ENCODE measurements at places on chromosomes 12 and 14. TPM values are rescaled to one million over a fixed set of nuclear protein-coding genes. Genes with fewer than 3 reads are reported as not detected.

- no peak for DNase-seq
Measured at GRCh38 chr14:63633801-63634200, 7.9 kb downstream of the WDR89 start.

DNA sequence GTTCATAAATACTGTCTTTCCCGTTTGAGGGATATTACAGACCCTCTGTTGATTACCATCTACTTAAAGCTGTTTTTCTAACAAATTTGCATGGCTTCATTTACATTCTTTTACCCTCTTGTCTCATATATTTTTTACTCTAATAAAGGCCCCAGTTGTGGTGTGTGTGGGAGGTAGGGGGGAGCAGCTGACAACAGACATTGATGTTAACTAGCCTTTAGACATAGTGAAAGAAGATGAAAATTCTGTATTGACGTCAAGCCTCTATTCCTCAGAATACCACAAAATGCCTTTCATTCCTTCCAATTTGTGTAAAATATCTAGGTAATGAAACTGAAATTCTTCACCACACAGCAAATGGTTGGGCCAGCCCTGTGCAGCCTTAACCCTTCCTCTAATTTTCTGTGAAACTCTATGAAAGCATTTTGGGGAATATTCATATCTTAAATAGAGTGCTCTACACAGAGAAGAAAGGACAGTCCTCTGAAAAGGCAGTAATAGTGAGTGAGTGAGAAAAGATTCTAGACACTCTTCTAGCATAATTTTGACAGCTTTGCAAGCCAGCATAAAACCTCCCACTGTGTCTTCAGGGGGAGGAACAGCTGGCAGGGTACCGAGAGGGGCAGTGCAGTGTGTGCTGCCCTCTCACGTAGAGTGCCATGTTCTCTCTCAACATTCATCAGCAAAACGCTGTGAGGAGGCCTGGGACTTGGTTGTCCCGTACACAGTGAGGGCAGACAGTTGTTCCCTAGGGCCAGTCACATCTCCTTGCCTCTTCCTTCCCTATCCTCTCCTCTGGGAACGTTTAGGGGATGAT lies 20.1 kb upstream of the CERS5 start:
- DNase-seq, result no peak

DNA sequence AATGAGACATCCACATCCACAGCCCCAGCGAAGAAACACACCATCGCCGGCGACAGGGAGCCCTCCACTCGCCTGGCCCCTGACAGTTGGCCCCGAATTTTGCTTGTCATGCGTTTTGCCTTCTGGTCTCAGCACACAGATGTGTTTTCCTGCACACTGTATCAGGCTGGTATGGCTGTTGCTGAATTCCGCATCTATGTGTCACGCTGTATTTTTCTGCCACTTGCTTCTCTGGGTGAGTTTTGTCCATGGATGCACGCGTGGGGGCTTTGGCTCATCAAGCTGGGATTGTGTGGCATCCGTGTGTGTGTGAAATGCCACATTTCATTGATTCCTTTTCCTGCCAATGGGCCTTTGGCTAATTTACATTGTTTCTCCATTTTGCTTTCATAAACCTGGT lies 26.5 kb downstream of the ARL6IP4 start:
- DNase-seq, result no peak

Gene KLRF1
- total RNA-seq, result not detected

DNA sequence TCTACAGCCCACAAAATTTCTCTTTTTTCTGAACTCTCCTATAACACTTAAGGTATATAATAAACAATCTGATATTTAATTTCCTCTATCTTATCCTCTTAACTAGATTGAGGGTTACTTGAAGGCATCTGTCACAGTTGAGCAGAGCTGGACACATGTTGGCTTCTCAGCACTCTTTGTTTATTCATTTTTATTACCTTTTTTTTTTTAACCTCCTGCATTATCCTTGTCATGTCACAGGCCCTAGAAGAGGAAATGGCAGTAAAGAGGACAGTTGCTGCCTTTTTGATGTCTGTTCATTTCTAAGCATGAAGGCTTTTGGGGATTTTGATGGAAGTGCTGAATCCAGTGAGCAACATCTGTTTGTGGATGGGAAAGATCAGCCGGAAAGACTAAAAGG lies 32.5 kb upstream of the EVL start:
- no peak for DNase-seq

DNA sequence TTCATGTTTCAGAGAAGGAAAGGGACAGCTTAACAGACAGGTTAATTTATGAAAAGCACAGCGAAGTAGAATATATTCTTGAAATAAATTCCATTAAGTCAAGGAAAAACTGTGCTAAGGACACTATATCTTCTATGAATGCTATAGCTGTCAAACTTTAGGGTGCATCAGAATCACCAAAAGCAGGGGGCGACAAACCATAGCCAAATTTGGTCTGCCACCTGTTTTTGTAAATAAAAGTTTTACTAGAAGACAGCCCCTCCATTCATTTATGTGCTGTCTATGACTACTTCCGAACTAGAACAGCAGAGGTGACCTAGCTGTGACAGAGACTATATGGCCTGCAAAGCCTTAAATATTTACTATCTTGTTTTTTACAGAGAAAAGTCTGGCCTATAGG lies 25.9 kb downstream of the PPP4R3A start:
- DNase-seq, result no peak

All from A172 (cell line).